ENCODE measurements at places on chromosomes 7 and 10.

DNA sequence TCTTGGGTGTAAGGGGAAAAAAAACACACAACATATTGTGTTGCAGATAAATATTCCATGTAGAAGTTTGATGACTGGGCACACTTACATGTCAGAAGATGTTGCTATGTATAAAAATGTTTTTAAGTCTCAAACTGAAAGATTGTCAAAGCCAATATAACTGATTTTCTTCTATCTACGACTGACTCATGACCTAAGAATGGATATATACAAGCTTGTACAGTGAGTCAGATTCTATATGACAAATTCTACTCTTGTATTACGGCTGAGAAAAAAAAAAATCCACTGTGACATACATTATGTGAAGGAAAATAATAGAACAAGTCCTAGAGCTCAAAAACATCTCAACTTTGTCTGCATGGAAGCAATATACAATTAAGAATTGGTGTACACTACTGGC, 343.0 kb upstream of the PCDH15 start:
- no peak for DNase-seq

GRCh38 chr7:2826771-2827170, 17.3 kb downstream of the GNA12 start:
- DNase-seq, result no peak

DNA sequence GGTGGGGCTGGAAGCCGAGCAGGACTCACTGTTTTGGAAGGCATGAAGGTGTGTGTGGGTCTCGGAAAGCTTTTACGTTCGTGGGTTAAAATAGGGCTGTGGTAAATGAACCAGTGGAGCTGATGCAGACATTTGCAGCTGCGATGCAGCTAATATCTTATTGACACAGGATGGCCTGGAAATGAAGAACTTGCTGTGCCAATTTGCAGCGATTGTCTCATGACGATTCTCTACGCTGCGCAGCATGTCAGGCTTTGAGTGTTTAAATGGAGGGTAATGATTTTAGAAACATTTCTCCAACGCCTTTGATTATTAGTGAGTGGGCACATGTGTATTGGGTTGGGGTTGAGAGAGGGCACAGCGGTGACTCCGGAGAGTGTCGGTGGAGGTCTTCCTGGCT, 136.0 kb downstream of the ACTR3B start:
- DNase-seq, result no peak

- DNase-seq, result no peak
Observed at GRCh38 chr10:5314840-5315239, 49.9 kb upstream of the UCN3 start.

DNA sequence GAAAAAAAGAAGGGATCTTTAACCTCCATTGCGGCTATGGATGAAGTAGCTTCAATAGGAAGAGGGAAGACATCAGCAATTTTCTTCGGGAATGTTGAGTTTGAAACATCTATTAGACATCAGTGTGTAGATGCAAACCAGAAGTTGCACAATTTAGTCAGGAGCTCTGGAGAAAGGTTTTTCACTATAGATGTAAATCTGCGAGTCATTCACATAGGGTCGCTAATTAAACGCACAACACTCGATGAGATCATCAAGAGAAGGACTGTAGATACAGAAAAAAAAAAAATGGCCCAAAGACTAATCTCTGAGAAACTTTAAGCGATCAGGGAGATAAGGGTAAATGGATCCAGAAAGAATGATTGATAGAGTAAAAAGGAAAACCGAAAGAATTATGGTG, 61.7 kb upstream of the TES start:
- no peak for DNase-seq

DNA sequence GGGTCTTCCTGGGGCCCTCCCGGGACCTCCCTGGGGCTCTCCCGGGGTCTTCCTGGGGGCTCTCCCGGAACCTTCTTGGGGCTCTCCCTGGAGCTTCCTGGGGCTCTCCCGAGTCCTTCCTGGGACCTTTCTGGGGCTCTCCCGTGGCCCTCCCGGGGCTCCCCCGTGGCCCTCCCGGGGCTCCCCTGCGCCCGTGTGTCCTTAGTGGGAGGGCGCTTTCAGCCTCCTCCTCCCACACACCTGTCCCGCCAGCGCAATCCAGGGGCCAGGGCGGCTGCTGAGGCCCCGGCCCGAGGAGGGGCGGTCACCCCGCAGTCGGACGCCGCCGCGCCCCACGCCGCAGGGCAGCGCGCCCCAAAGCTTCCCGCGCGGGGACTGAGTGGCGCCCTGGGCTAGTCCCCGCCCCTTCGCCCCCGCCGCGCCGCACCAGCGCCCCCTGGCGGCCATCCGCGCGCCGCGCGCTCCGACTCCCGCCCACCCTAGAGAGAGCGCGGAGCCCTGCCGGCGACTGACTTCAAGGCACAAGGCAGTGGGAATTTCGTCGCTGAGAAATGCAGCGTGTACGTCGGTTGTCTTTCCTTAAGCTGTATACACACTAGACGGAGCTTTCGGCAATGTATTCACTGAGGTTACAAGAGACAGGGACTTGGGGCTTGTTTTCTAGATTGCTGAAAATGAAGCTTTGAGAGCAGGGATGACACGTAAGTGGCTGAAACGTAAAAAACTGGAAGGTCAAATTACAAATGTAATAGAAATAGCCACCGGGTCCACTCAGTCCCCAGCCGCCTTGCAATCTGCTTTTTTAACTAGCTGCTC, 47.1 kb downstream of the INSIG1 start:
- peak; percentile 80 for DNase-seq

GRCh38 chr7:15174485-15174884, 271.9 kb upstream of the DGKB start:
- DNase-seq, result no peak

DNA sequence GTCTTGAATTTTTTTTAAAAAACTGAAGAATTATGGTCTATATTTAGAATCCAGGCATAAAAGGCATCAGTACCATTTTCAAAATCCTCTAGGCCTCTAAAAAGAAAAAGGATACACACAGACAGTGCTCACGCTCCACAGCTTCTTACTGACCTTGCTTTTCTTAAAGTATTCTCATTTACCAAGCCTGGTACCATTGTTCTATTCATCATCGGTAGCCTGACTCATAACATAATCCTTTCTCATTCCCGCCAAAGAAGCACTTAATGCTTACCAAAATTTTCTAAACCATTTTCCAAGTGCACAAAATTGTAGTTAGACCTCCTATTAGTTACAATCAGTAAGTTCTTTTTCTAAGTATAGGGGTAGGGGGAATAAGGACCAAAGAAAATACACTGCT, 54.6 kb downstream of the ATE1 start:
- no peak for DNase-seq

DNA sequence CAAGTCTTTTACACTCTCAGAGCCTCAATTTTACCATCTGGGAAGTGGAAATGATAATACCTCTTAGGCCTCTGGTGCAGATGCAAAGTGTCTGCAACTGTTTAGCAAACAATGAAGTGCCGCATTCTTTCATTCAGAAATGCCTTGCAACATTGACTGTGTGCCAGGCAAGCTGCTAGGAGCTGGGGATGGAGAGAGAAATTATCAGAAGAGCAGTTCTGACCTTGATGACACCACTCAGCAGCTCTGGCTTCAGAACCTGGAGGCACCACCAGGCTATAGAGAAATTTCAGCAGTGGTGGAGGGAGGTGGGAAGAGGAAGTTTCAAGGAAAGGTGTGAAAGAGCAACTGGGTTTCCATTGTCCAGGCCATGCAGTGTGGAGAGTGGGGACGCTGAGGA, 78.1 kb upstream of the HABP2 start:
- no peak for DNase-seq

DNA sequence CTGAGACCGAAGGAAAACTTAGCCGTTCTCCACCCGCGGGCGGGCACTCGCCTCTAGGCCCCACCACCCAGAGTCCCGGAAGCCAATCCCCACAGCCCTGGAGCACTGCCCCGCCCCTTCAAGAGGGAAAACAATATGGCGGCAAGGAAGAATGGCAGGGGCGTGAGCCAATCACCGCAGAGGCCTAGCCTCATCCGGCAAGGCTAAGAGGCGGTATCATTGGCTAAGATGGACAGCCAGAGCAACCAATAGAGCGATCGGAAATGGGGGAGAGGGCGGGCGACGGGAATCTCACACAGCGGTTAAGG, 529 bp downstream of the ACTR1A start:
- DNase-seq, result peak; percentile 98

GRCh38 chr10:105188737-105189462, 547.8 kb downstream of the SORCS3 start:
- no peak for DNase-seq

- no peak for DNase-seq
Observed at GRCh38 chr7:13312307-13312706, 624.9 kb downstream of the ARL4A start.

- no peak for DNase-seq
Observed at GRCh38 chr7:50321487-50322067, 17.1 kb downstream of the IKZF1 start.

- DNase-seq, result no peak
Observed at GRCh38 chr7:29139191-29139590, 7.1 kb downstream of the CPVL start.

DNA sequence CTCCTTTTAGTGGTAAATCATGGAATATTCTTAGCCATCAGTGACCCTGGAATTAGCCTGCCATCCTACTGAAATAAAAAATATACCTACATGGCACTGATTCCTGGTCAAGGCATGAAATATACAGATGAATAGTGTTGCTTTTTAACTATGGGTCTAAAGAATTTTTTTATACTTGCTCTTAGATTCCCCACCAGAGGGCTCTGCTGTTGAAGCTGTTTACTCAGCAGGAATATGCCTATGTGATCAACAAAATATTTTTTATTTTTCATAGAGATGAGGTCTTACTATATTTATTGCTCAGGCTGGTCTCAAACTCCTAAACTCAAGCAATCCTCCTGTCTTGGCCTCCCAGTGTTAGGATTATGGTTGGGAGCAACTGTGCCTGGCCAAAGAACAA, 13.5 kb downstream of the ZC3HC1 start:
- no peak for DNase-seq

DNA sequence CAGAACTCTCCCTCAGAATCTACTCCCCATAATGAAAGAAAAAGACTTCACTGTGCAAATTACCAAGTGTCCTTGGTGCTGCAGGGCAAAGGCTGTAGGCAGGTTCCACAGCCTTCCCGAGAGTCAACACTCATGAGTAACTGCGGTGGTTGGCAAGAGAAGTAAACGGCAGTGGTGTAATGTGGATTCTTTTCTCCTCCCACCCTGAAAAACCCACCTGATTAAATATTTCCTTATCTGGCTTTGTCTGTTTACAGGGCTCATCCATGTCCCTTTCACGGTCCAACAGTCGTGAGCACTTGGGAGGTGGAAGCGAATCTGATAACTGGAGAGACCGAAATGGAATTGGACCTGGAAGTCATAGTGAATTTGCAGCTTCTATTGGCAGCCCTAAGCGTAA, 300.9 kb downstream of the BICC1 start:
- no peak for DNase-seq

DNA sequence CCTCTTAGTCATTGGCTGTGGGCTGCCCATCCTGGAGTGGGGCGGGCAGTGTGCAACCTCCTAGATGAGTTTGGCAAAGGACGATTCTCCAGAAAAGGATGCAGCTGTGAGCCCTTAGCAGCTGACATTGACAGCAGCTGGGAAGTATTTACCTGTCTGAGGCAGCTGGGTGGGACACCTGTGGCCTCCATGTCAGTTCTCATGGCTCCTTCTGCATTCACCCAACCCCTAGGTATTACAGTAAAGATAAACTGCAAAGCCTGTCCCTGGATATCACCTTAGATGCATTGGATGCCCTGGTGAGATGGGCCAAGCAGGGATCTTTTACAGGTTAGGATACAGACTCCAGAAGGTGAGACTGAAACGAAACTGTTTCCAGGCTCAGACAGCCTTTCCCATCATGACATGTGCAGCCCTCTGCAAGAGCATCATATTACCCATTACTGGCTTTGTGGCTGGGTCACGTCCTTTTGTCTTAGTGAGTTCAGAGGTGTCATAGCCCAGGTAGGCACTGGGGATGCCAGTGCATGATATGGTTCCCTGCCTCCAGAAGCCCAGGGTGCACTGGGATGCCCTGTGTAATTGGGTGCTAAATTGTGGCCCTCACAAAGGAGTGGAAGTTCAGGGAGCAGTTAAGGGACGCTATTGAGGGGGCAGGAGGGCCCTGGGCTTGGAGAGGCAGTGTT, 28.9 kb downstream of the MINDY4 start:
- DNase-seq, result no peak

GRCh38 chr10:123974406-123974805, 82.8 kb upstream of the CPXM2 start:
- DNase-seq, result no peak

GRCh38 chr7:76244781-76245391, 43.2 kb downstream of the SRRM3 start:
- DNase-seq, result no peak

DNA sequence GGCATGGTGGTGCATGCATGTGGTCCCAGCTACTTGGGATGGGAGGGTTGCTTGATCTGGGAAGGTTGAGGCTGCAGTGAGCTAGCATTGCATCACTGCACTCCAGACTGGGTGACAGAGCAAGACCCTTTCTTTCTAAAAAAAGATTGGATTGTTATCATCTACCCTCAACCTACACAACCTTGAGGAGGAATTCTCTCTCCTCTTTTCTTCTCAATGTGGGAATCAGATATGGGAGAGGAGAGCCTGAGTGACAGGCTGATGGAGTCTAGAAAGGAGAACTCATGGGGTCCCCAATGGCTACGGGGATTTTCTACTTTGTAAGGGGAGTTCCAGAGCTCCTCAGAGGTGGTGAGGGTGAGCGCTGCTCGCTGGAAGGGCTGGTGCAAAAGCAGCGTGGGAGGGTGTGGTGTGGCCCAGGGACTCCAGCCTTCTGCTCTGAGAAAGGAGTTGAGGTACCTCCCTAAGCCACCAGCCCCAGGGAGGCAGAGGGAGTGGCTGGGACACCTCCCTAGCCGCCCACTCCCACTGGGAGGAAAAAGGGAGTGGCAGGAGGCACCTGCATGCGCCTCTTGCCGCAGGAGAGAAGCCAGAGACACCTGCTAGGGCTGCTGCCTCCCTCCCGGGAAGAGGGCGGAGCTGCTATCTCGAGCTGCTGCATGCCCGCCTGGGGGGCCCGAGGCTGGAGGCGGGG, 48.4 kb downstream of the GATA3 start:
- DNase-seq, result no peak

DNA sequence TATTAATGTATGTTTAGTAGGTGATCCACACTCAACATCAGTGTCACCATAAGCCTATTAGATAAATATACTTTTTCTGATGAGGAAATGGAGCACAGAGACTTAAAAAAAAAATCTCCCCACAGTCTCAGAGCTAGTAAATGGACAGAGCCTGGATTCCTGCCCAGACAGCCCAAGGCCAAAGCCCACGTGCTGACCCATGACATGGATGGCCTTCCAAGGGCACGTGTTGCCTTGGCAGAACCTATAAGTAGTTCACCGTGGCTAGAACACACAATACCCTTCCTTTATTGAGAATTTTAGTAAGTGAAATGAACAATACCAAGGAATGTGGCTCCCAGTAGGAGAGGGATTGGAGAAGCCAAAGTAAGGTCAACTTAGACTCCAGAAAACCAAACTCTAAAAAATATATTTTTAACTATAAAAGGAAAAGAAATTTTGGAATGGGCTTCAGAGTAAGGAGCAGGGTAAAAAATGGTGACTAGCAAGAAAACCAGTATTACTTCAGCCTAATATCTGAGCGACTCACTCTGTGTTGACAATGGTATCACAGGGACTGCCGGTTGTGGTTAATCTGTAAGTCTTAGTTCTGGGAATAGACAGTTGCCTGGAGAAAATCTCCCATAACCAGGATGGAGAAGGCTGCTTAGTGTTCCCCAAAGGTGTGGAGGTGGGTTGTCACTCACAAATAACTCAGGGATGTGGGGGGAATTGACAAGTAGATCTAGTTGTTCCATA, 223.0 kb downstream of the SORCS1 start:
- DNase-seq, result no peak

GRCh38 chr10:89668386-89669071, 23.5 kb upstream of the PANK1 start:
- DNase-seq, result no peak
